ENCODE measurements at places on chromosomes 3 and 15.

GRCh38 chr3:197858598-197858997, 67.5 kb downstream of the LRCH3 start:
- DNase-seq: no peak

- DNase-seq: no peak
Observed at GRCh38 chr3:128084675-128085021, 32.4 kb downstream of the SEC61A1 start.

- no peak for DNase-seq
Observed at GRCh38 chr3:5366746-5367145, 179.2 kb downstream of the EDEM1 start.

GRCh38 chr3:127173516-127174166, 19.3 kb upstream of the PRR23E start:
- DNase-seq: no peak

DNA sequence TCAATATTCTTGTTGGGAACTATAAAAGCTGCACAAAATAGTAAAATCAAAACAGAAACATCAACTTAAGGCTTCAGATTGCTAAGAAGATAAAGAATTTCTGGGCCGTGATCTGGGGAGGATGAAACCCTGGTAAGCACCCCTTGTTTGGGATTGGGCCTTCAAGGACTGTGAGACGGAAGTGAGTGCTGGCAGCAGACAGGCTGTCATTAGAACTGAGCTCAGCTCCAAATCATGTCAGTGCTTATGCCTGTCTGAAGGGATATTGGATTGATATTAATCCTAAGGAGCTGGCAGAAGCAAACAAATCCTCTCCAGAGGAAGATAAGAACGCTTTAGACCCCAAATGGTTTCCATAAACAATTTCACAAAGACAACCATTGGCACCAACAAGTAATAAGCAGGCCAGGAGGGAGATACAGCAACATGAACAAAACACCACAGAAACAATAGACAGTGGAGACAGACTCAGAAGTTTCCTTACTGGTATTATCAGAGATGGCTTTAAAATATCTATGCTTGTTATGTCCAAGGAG, 72.6 kb upstream of the CTXND1 start:
- DNase-seq: no peak

- no peak for DNase-seq
Observed at GRCh38 chr3:160400030-160400701, 716 bp downstream of the SMC4 start.

GRCh38 chr15:90402767-90403166, 14.7 kb downstream of the IQGAP1 start:
- DNase-seq: no peak
